Activated CD4-positive, alpha-beta T cell treated with anti-CD3 and anti-CD28 coated beads, Interleukin-2, Interleukin-6, amounts not matched to agents 100 ng/mL and 50 ng/mL, durations not matched to agents 16 hours and 8 hours (primary cell): ENCODE measurements at places on chromosomes 2 and 18.

DNA sequence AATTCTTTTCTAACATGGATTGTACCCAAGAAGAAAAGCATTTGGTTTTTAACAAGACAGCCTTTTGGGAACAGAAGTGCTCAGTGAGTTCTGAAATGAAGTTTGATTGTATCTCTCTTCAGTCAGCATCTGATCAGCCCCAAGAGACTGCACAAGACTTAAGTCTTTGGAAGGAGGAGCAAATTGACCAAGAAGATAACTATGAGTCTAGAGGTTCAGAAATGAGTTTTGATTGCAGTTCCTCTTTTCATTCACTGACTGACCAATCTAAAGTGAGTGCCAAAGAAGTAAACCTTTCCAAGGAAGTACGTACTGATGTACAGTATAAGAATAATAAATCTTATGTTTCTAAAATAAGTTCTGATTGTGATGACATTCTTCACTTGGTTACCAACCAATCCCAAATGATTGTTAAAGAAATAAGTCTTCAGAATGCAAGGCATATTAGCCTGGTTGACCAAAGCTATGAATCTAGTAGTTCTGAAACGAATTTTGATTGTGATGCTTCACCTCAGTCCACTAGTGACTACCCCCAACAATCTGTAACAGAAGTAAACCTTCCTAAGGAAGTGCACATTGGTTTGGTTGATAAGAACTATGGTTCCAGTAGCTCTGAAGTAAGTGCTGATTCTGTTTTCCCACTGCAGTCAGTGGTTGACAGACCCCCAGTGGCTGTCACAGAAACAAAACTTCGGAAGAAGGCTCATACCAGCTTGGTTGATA lies 31.2 kb downstream of the ZDBF2 start:
- no peak for DNase-seq

GRCh38 chr2:43193652-43194120 lies 32.7 kb downstream of the ZFP36L2 start:
- no peak for DNase-seq

- no peak for DNase-seq
Observed at GRCh38 chr2:201777869-201778268, 2.9 kb downstream of the ALS2 start.

DNA sequence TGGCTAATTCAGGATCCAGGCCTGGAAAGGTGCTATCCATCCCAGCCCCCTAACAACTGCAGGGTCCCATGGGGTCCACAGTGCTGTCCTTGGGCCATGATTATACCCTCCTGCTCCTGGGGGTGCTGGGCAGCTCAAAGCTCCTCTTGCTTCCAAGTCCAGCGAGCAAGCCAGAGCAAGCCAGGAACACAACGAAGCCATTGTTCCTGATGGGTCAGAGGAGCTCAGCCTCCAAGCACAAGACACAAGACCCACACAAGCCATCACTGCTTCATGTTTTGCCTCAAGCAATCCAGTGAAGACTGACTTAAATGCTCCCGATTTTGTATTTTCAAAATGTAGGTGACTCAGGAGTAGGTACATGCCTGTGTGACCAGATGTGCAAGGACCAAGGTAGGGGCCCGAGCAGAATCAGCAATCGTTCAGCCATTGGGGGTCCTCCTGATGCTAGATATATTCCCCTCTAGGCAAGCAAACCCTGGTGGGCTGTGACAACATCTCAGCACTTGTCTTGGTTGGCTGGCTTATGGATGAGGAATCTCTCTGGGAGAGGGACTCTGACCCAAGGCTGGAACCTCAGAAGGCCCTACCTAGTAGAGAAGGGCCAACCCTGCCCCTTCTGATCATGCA lies 90.8 kb downstream of the EPAS1 start:
- no peak for DNase-seq
